ENCODE measurements at places on chromosomes 7 and 10.

GRCh38 chr10:110349831-110350230 lies 45.1 kb upstream of the SMNDC1 start:
- no peak overlapping the region for H3K27ac ChIP-seq
- H3K4me1 ChIP-seq: peaks cover 5% of the 10 kb centered on the region
- H3K36me3 ChIP-seq: no peaks in the 10 kb centered on the region

DNA sequence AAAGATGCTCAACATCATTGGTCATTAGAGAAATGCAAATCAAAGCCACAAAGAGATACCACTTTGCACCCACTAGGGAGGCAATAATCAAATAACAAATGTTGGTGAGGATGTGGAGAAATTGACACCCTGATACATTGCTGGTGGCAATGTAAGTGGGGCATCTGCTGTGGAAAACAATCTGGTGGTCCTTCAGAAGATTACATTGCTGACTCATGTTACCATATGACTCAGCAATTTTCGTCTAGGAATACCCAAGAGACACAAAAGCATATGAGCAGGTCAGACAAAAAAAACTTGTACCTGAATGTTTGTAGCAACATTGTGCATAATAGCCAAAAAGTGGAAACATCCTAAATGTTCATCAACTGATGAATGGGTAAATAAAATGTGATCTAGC lies 4.9 kb upstream of the CLDN3 start:
- H3K36me3 ChIP-seq: no peaks in the 10 kb centered on the region
- peaks cover 11% of the 10 kb centered on the region for H3K27me3 ChIP-seq
- no peak for DNase-seq
- H3K4me1 ChIP-seq: peaks cover 2% of the 10 kb centered on the region

DNA sequence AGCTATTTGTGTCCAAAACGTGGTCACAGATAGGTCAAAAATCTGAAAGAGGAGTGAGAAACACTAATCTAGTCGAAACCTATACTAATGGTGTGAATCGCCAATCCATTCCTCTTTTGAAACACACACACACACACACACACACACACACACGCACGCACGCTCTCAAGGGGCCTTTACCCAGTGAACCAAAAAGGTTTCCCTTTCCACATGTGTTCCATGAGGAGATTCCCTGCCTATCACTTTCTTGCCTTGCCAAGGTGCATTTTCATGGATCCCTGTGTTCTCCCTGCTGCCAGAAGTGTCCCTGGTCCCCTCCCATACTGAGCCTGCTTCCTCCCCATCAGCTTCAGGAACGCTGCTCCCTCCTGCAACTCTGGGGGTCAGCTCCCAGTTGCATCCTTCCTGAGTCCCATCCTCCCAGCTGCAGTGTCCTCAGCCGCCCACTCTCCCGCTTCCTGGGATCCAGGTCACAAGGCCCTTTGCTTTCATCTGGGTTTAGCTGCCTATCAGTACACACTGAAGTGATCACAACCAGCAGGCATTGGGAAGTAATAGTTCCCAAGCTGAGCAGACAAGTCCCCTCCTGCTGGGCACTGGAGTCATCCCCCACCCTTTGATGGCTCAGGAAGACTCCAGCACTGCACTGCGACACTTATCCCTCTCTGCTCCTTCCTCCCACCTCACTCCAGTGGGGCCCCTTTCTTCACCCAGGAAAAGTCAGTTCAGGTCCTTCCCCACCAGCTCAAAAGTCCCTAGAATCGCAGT lies 49.2 kb upstream of the KCNMA1 start:
- H3K4me3 ChIP-seq: no peak overlapping the region
- no peaks in the 10 kb centered on the region for H3K36me3 ChIP-seq
- no peak overlapping the region for H3K27ac ChIP-seq
- peaks cover 3% of the 10 kb centered on the region for H3K27me3 ChIP-seq

DNA sequence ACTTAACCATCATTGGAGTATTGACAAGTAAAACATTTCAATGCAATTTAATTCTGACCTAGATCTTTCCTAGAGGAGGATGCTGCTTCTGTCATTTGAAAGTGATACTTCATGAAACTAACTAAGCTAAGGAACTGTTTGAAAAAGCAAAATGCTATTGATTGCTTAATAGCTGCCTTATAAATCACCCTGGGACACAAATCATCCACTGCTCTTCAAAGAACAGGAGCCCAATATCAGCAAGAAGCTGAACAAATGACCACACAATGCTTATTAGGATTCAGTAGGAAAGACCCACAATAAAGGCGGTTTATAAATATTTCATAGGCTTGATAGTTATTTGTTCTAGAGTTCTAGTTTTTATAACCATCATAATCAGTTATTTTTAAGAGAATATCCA lies 216.3 kb downstream of the TEX36 start:
- H3K36me3 ChIP-seq: no peaks in the 10 kb centered on the region
- no peak overlapping the region for H3K27ac ChIP-seq

DNA sequence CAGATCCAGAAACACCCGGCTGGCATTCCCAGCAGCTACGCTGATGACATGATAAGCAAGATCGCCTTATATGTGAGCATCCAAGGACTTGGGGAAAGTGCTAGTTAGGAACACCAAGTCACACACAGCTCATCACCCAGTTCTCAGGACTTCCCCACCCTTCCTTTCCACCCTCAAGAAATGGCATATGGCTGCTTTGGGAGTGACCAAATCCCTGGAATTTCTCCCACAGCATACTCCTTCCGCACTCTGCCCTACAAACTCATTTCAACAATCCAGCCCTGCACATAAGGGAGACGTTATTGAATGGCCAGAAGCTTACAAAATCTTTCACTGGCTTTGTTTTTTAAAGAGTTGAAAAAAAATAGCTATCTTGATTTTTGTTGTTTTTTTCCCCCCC lies 4.2 kb downstream of the ITIH5 start:
- H3K27ac ChIP-seq: no peak overlapping the region
- DNase-seq: no peak
- H3K4me1 ChIP-seq: peaks cover 12% of the 10 kb centered on the region
- H3K36me3 ChIP-seq: no peaks in the 10 kb centered on the region
- H3K4me3 ChIP-seq: no peak overlapping the region
- peaks cover 14% of the 10 kb centered on the region for H3K27me3 ChIP-seq

DNA sequence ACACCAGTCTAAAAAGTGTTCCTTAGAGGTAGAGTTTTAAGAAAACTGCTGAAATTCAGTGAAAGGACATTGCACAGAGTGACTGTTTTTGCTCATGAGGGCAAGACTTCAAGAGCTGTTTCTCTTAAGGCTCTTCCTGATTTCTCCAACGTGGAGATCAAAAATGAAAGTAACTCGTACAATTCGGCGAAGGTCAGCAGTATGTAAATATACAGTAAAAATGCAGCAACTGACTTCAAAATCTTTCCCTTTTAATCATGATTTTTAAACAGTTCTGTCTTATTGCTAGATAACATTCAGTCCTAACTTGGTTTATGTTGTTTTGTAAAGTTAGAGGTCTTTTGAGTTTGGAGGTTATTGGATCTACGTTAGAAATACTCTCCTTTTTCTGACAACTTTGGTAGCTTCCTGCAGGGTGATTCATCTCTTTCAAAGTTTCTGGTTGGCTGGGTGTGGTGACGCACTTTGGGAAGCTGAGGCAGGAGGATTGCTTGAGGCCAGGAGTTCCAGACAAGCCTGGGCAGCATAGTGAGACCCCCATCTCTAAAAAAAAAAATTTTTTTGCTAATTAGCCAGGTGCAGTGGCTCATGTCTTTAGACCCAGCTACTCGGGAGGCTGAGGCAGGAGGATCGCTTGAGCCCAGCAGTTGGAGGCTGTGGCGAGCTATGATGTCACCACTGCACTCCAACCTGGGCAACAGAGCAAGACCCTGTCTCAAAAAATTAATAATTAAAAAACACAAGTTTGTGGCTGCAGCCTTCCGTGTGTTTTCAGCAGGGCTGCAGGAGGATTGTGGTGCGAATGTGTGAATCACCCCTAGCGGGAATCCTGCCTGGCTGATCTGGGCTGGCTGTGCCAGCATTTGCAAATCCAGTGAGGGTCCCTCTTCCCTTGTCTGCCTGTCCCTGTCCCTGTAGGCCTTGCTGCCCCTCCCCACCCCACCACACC lies 29.2 kb upstream of the AP5Z1 start:
- H3K27me3 ChIP-seq: peaks cover 6% of the 10 kb centered on the region
- H3K27ac ChIP-seq: peak overlapping the region; percentile 45
- H3K4me3 ChIP-seq: no peak overlapping the region
- peaks cover 27% of the 10 kb centered on the region for H3K4me1 ChIP-seq
- H3K36me3 ChIP-seq: no peaks in the 10 kb centered on the region
- no peak for DNase-seq

DNA sequence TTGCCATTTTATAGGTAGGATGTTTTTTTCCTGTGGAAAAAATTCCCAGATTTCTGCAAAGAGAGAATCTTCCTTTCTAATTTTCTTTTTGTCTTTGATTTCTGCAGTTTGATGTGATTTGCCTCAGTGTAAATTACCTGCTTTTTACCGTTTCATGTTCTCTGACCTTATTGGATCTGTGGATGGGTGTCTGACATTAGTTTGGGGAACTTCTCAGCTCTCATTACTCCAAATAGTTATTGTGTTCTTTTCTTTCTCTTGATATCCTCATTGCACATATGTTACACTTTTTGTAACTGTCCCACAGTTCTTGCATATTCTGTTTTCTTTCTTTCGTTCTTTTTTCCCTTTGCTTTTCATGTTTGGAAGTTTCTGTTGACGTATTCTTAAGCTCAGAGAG lies 28.5 kb downstream of the NACAD start:
- no peak overlapping the region for H3K27ac ChIP-seq
- no peaks in the 10 kb centered on the region for H3K36me3 ChIP-seq

- H3K36me3 ChIP-seq: no peaks in the 10 kb centered on the region
- no peaks in the 10 kb centered on the region for H3K27me3 ChIP-seq
- H3K27ac ChIP-seq: no peak overlapping the region
- no peak for DNase-seq
- H3K4me3 ChIP-seq: no peak overlapping the region
These were observed 48.7 kb upstream of the SHH start for GRCh38 chr7:155860840-155861479.

- peaks cover 5% of the 10 kb centered on the region for H3K4me1 ChIP-seq
- H3K4me3 ChIP-seq: no peak overlapping the region
- H3K27ac ChIP-seq: no peak overlapping the region
- no peak for DNase-seq
- H3K27me3 ChIP-seq: no peaks in the 10 kb centered on the region
These were observed 651.1 kb downstream of the SORCS1 start for GRCh38 chr10:106513352-106513771.
